ENCODE measurements at places on chromosomes 7 and 10.

DNA sequence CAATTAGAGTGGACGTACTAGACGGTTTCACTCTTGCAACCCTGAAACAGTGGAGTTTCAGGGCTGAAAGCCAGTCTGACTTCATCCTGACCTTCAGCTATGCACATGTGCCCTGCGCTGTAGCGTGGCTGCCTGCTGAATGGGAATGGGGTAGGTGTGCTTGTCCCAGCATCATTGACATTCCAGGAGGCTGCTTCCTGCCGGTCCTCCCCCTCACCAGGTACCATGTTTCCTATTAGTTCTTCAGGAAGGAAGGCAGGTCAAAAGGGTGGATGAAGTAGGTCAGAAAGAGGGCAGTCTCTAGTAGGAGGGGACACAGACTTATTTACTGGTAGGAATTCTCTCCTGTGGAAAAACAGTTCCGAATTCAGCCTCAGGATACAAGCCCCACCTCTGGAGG, 551.8 kb upstream of the GALNT17 start:
- DNase-seq, result no peak

DNA sequence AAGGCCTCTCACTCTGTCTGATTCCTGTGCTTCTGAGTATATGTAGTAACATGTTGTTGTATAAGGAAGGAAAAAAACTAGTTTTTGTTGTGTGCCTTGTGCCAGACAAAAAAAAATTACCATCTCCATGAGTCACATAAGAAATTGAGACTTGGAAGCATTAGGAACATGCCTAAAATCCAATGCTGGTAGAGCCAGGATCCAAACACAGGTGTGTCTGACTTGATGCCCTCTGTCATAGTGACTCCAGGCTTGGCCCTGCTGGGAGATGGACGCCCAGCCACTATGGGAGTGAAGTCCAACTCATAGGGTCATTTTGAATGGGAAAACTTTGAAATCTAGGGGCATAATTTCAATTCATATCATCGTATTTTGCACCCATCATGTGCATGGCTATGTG, 38.0 kb downstream of the PYROXD2 start:
- no peak for DNase-seq

DNA sequence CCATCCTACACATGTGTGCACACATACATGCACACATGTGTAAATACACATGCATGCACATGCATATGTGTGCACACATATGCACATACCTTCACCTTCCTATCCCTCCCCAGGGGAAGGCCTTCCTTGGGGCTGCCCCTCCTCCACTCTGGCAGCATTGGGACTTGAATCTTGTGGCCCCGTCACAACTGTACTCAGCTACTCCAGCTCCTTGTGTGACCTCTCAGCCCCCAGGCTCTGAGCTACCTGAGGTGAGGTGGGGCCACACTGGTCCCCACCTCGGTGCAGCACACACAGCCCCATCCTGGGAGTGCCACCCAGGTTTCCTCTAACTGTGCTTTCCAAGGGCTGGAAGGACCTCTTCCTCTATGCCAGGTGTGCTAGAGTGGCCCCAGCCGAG, 116.0 kb downstream of the LHPP start:
- DNase-seq, result no peak

DNA sequence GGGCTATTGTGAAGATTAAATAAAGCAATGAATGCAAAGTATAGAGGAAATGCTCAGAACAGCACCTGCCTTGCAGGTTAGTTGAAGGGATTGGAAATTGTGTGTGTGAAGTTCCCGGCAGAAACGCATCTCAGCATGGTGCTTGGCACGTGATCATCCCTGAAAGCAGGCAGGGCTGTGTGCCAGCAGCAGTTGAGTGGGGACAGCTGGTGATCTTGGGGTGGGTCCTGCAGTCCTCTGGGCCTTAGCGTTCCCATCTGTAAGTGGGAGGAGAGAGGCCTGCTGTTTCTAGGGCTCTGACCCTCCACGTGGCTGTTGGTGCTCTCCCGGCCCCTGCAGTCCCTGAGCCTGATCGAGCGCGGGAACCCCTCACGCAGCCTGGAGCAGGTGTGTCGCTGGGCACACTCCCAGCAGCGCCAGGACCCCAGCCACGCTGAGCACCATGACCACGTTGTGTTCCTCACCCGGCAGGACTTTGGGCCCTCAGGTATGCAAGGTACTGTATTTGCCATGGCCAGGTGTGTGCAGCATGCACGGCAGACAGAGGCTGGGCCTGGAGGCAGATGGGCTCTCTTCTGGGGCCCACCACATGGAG, 55.3 kb downstream of the TBATA start:
- DNase-seq, result no peak

- no peak for DNase-seq
These were observed 995 bp upstream of the CFTR start for GRCh38 chr7:117478836-117479224.

DNA sequence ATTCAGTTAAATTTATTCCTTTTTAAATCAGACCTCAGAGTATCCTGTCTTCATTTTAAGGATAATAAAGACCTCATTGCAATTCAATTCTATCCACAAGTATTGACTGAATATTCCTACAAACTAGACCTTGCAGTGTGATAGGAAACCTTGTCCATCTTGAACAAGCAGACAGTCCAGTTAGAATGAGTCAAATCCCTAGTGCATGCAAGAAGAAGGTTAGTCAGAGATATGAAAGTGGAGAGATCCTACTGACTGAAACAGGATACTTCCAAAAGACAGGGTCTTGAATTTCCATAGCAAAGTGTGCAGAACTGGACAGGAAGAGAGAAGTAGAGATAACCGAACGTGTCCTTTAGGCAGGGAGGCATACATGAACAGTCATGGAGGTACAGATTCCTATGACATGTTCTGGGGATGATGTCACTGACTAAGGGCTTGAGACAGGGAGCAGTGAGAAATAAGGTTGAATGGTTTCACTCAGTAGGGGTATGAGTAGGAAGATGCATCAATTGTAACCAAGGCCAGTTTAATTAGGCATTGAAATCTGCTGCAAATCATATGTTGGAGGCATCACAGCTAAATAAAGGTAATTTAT, 45.2 kb downstream of the PPP1R3A start:
- no peak for DNase-seq

DNA sequence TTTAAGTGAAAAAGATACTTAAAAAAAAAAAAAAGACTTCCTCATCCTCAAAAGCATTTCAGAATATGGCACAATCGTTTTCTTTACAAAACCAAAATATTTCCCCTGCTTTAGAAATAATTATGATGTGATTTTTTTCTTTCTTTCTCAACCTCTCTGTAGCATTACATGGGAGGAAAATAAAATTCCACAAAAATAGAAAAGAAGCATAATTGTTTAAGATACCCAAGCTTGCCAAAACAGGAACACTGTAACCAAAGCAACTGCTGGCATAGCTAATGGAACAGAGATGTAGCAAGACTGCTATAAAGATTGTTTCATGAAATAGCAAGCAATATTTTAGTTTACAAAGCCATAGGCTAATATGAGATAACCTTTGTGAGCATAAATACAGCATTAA, 75.6 kb upstream of the GPR22 start:
- no peak for DNase-seq

DNA sequence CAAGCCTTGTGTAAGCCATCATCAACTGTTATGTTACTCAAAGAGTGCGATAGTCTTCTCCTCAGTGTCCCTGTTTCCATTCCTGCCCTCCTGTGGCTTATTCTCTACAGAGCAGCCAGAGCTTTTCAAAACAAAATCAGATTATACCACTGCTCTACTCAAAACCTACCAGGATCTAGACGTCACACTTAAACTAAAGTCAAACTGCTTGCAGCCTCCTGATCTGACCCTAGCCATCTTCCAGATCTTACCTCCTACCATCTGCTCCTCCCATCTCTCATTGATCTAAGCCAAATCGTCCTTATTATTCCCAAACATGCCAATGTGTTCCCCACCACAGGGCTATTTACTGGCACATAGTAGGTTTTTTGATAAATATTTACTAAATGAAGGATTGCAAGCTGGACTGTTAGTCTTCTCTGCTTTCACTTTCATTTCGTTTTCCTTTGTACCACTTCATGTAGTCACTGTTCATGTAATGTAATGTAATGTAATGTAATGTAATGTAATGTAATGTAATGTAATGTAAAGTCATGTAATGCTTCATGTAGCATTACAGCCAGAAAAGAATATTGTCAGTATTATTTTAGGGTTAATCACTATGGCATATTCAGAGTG, 116.1 kb downstream of the GPR37 start:
- DNase-seq, result no peak

DNA sequence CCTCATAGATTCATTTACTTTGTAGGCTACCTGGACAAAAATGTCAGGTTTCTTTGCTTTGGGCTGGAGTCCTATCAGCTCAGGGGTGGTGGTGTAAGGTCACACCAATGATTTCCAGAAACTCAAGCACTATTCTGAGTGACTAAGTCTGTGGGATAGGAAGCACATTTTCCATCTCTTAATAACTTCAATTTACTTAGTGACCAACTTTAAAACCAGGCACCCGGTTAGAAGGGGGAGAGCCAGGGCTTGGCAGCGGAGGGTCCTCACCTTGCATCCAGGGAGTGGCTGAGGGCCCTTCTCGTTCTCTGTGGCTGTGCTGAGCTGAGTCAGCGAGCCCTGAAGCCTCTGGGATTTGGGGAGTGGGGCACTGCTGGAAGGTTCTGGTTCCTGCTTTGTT, 6.7 kb downstream of the CHST3 start:
- DNase-seq, result no peak

- DNase-seq, result no peak
These were observed 69.9 kb upstream of the ADARB2 start for GRCh38 chr10:1807196-1807595.

DNA sequence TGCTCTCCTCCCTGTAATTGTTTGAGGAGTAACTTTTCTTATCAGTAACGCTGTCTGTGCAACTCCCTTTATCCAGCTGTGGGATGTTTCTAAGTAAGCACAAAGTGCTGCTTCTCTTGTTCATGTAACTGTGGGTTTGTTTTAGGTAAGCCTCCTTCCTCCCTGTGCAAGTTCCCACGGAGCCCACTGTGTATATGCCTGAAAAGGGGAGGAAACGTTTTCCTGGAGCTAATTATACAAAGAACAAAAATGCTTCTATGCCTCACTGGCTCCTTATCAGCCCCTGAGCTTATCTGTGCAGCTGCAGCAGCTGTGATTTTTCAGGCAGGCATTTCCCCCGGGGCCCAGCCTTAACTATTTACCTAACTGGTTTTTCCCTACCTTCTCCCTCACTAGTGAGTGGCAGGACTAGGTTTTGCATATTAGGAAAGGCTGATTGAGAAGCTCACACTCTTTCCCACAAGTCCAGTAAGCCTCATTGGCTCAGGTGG, 593.4 kb upstream of the GHITM start:
- no peak for DNase-seq

- no peak for DNase-seq
These were observed 32.4 kb upstream of the TOMM7 start for GRCh38 chr7:22855049-22855392.

GRCh38 chr10:28668363-28669226, 8.7 kb upstream of the BAMBI start:
- DNase-seq, result no peak
